ENCODE measurements at places on chromosomes 1 and 21.

GRCh38 chr1:218357211-218357892, 12.2 kb downstream of the TGFB2 start:
- DNase-seq, result no peak

GRCh38 chr1:203239081-203239480, 9.6 kb upstream of the CHIT1 start:
- DNase-seq, result no peak

- no peak for DNase-seq
These were observed 93.1 kb upstream of the PGBD5 start for GRCh38 chr1:230519246-230519645.

- DNase-seq, result no peak
These were observed 491.1 kb downstream of the KIF26B start for GRCh38 chr1:245645894-245646293.

GRCh38 chr1:71780681-71781080, 501.7 kb downstream of the NEGR1 start:
- DNase-seq, result no peak

DNA sequence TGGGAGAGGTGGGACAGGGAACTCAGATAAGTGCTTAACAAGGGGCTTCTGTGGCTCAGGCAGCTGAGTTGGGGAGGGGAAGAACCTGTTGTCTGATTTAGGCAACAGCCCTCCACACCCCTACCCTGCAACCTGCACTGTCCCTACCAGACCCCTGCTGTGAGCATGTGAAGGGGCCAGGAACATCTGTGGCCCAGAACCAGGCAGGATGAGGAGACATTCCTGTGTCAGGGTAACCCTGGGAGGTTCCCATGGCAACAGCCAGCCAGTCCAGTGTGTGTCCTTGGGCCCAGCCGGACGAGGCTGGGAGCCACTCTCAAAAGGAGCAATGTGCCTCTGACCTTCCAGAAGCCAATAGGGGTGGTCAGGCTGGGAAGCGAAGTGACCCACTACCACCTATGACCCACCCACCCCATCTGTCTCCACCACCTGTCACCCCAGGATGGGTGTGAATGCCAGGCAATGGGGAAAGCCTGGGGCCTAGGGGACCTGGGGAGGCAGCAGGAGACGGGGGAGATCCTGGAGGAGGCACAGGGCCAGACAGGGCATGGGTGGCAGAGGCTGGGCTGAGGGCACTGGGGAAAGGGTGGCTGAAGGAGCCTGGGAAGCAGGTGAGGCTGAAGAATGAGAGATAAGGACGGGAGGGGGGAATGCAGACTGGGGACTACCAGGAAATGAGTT, 5.0 kb upstream of the PMVK start:
- no peak for DNase-seq

GRCh38 chr1:111654839-111655238, 35.2 kb downstream of the RAP1A start:
- DNase-seq, result no peak

GRCh38 chr1:21852282-21853130, 40.4 kb downstream of the LDLRAD2 start:
- no peak for DNase-seq

DNA sequence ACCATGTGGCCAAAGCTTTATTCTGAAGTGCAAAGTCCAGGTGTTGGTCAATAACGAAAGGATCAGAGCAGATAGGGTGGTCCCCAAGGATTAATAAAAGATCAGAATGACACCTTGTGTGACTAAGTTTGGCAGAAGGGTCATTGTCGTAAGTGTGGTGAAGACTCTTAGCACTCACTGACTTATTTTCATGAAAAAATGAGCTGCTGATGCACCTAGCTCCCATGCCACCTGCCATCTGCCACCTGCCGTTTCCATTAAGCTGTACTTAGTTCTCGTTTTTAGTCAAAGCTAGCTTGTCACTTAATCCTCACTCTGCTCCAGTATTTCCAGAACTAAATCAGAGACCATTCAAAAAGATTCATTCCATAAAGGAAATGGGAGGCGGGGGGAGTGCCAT, 112.6 kb downstream of the SEC16B start:
- DNase-seq, result no peak

DNA sequence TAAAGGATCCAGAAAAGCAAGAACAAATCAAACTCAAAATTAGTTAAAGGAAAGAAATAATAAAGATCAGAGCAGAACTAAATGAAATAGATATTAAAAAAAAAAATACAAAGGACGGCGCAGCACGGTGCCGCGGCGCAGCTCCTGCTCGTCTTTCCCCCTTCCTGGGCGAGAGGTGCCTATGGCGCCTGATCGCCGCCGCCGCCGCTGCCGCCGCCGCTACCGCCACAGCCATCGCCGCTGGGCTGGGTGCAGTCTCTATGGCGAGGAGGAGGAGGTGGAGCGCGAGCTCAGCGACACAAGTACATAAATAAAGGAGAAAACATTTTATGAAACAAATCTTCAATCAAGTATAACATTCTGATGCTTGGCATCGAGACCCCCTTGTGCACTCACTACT, 77.6 kb upstream of the VANGL1 start:
- no peak for DNase-seq

GRCh38 chr1:30840904-30841598, 67.5 kb downstream of the SDC3 start:
- no peak for DNase-seq

DNA sequence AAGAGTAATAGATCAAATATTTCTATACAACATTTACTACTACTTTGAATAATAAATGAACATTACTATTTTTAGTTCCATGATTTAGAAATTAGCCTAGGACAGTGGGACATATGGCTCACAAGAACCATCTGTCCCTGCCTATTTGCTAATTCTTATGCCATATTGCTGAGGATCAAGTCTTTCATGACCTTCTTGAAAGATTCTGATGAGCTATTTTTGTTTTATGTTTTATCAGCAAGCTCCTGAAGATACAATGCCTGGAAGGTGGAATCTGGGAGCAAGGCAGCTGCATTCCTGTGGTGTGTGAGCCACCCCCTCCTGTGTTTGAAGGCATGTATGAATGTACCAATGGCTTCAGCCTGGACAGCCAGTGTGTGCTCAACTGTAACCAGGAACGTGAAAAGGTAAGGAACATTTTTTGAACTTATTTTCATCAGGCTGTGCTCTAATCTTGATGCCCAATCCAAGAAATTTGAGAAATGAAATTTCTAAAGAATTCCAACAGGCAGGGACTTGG, 326.7 kb downstream of the PAPPA2 start:
- no peak for DNase-seq

DNA sequence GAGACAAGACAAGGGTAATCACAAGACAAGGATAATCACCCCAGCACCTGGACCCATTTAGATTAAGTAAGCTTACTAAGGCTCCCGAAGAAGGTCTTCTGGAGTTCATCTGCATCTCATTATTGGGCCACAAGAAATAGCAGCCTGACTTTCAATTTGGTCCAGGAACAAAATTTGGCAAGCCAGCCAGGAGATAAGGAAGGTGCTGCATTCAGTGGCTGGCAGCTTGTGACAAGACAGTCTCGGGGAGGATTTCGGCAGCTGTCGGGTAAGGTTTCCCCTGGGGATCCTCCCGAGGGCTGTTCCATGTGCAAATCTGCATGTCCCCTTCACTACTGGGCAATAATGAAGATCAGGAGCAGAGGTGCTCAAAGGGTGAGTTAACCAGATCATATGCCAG, 195.2 kb downstream of the FCRL5 start:
- no peak for DNase-seq

DNA sequence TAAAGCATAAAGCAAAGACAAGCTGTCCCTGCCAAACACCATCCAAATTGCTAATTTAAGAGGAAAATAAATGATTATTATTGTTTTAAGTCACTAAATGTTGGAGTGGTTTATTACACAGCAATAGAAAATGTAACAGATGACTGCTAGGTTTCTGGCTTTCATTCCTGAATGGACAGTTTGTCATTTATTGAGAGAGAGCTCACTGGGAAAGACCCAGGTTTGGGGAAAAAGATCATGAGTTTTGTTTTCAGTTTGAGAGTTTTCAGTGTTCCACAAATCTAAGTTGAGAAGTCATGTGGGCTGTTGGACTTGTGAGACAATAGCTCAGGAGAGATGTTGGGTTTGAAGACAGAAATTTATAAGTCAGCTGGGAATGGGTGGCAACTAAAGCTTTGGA, 5.4 kb downstream of the GPA33 start:
- DNase-seq, result no peak

DNA sequence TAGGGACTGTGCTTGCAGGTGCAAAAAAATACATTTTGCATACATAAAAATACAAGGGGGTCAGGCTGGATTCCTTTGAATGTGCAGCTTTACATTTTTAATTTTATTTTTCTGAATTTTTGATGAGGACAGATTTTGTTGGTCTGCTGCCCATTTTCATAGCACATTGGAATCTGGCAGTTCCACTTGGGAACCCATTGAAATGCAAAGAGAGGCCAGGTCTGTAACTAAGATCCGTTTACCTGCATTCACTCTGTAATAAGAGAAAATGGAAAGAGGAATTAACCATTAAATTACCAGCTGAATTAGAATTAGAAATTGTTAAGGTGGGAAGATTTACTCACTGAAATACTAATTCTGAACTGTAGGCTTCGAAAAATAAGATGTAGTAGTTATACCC, 221.6 kb downstream of the DAB1 start:
- DNase-seq, result no peak

- no peak for DNase-seq
These were observed 6.2 kb upstream of the BMP8A start for GRCh38 chr1:39485046-39485803.

DNA sequence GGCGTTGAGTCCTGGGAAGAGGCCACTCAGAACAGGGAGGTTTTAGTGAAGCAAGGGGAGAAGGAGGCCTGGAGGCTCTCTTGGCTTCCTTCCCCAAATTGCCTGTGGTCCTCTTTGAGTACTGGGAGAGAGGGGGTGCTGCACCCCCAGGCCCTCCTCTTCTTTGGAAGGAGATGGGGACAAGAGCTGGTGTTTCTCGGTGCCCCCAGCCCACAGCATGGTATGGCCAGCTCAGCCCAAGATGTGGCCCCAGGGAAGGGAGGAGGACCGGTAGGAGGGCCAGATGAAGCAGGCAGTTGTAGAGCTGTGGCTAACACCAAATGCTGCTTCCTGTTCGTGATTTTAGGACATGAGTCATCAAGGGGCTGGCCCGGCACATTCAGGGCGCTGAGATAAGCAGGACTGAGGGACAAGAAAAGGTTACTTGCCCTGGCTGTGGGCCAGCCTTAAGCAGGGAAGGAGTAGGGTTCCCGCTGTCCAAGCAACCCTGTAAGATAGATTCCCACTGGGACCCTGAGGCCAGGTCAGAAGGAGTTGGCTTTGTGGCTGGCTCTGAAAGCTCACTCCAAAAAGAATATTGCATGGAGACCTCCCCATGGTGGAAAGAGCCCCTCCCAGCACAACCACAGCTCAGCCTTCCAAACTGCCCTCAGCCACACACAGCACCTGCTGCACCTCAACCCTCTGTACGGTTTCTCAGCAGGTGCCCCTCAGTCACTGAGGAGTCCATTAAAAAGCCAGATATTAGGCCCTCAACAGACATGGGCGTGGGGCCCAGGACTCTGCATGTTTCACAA, 4.9 kb upstream of the TNFRSF1B start:
- DNase-seq, result peak; percentile 33

DNA sequence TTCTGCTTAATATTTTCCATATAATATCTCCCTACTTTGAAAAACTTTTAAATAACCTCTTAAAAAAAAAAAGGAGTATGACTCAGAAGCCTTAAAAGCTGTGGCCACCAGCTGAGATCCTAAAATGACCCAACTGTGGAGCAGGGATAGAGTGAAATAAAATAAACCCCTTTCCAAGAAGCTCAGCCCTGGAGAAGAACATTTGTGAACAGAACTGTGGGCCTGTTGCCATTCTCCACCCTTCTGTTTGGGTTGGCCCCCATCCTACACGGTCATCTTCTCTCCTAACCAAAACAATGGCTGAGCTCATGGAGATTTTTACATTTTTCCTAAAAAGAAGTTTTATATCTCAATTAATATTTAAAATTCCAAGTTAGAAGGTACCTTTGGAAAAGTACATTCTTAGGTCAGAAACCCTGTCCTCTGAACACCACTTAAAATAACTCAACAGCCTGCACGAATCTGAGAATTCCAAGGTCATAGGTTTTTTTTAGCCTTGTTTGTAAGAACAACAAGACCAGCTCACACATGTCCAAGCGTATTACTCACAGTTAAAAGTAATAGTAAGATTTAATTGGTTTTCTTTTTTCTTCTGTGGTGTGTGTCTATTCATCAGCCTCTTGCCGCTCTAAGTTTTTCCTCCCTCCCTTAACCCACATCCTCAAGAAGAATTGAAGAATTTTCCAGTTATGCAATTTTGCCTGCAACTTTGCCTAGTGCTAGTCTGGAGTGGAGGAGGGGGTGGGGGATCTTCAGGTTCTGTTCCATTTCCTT, 107.7 kb upstream of the ERRFI1 start:
- peak; percentile 66 for DNase-seq

DNA sequence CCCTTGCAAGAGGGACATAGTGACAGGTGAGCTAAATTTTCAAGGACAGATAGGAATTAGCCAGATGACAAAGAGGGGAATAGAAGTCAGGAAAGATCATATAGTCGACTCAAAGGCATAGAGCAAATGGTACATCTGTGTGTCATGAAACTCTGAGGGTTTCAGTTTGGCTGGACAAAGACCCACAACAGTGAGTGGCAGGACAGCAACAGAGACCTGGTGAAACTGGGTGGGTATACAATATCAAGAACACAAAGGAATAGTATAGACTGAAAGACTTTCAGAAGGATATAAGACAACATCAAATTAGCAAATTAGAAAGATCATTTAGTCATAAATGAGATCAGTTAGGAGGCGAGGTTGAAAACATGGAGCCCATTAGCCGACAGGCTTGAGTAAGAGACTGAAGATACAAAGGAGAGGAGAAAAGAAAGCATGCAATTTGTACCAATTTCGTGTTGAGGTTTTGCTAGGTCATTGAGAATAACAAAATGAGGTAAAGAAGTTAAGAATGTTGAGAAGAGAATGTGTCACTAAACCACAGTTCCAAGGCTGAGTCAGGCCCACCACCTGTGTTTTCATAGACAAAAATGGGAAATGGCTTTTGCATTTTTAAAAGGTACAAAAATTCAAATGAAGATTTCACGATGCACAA, 213.8 kb downstream of the HHIPL2 start:
- DNase-seq, result no peak

All from epithelial cell of prostate (primary cell).